ENCODE measurements at places on chromosomes 11 and 22.

DNA sequence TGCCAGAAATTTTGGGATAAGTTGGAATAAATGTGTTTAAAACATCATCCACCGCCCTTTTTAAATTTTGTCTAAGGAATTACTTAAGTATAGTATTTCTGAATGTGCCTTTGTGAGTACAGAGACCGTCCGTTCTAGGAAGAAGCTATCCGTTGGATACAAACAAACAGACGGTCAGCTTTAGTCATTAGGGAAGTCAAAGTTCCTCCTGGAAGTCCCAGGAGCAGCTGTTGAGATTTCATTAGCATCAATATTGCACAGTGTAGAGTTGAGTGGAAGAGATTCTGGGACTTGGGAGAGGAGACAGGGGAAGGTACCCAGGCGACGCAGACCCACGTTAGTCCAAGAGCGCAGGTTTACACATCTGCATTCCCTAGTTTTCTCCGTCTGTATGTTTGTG is 15.7 kb upstream of the ADSL start:
- no peak for DNase-seq

DNA sequence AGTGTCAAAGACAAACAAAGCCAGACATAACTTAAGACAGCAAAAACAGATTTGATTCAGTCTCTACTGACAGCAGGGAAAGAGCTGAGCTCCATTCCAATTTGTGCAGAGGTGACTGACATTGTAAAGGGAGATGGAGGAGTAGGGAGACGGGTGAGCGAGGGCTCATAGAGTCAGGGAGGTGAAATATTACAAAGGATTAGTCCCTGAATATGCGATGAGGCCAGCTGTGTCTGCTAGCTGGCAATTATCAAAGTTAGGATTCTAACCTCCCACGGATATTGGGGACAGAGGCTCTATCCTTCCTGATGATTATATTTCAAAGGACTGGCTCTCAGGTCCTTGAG is 8.3 kb downstream of the PLAAT2 start:
- no peak for DNase-seq

DNA sequence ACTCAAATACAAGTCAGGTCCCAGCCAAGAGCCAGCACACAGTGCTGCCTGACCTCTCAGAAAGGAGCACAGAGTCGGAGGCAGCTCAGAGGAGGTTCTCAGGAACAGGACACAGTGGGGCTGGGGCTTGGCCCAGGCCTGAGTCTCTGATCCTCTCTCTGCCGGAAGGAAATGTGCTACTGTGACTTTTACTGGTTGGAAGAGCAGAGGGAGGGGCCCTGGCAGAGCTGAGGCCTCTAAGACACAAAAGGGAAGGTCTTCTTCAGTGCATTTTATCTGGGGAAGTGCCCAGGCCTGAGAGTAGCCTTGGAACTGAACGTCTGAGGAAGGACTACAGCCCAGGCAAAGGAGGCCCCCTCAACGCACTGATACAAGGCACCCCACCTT is 16.2 kb upstream of the CASTOR1 start:
- DNase-seq = no peak

DNA sequence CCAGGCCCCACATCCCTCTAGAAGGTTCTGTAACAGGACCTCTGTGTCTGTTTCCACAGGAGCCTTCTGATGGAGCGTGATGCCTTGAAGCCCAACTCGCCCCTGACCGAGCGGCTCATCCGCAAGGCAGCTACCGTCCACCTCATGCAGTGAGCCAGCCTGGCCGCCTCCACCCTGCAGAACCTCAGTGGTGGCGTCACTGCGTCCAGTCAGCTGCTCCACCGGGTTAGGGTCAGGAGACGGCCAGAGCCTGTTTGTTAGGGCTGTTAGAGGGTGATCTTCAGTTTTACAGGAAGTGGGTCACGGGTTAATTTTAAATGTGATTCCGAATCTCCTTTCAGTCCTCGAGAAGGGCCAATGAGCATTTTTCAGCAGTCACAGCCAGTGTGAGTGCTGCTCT is 3.9 kb upstream of the GTSE1 start:
- DNase-seq = no peak

DNA sequence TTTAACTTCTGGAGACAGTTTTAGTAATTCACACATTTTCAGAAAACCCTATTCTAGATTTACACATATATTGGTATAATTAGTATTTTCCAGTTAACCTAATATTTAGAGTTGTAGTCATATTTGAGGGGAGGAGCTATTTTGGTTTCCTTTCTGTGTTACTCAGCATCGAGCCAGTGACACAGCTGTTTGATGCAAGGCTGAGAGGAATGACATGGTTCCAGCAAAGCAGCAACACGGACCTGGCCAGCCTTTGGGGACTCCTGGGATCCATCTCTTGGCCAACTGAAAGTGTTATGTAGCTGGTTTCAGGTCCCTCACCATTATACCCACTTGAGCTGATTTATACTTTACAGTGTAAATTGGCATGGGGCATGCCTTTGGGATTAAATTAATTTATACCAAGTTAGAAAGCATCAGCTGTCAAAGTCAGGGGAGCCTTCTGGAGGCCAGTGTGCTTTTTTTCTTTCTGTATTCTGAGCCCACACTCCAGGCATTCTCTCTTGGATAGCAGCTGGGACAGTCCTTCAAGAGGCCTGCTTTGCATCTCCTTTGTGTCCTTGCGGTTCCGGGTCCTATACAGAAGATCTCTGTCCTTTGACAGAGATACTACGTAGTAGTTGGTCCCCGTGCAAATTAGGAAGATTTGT is 91.3 kb upstream of the SLC25A18 start:
- no peak for DNase-seq

DNA sequence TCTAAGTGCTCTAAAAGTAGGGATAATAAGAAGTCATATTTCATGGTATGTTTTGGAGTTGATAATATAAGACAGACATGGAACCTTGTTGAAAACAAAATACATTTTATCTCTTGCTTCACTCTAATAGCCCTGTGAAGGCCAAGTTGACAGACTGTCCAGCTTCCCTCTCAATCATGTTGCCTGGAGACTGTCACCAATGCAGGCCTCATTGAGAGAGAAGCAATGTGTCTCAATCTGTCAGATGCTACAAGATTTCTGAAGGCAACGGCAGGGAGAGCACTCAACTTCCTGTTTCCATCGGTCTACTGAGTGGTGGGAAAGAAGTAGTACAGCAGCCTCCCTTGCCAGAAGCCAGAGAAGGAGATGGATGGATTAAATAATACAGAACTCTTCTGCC is 23.6 kb upstream of the FJX1 start:
- no peak for DNase-seq

GRCh38 chr11:134062265-134063123 is 6.4 kb upstream of the JAM3 start:
- no peak for DNase-seq

Measured in smooth muscle cell of the brain vasculature (primary cell).